ENCODE measurements at places on chromosomes 2 and 18.

GRCh38 chr2:162929571-162929970 lies 91.0 kb upstream of the KCNH7 start:
- DNase-seq = no peak

DNA sequence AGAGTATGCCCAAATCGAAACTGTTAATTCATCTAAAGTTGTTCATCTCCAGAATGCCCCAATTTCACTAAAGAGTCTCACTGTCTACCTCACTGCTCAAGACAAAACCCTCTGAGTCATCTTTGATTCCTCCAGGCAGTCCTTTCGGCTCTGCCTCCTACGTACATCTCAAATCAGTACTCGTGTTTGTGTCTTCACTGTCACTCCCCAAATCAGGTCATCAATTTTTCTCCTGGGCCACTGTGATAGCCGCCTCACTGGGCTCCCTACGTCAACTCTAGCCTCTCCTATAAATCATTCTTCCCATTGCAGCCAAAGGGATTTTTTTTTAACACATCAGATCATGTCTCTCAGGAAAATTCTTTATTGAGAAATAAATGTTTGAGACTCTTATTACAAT lies 42.1 kb upstream of the TTC39C start:
- no peak for DNase-seq

DNA sequence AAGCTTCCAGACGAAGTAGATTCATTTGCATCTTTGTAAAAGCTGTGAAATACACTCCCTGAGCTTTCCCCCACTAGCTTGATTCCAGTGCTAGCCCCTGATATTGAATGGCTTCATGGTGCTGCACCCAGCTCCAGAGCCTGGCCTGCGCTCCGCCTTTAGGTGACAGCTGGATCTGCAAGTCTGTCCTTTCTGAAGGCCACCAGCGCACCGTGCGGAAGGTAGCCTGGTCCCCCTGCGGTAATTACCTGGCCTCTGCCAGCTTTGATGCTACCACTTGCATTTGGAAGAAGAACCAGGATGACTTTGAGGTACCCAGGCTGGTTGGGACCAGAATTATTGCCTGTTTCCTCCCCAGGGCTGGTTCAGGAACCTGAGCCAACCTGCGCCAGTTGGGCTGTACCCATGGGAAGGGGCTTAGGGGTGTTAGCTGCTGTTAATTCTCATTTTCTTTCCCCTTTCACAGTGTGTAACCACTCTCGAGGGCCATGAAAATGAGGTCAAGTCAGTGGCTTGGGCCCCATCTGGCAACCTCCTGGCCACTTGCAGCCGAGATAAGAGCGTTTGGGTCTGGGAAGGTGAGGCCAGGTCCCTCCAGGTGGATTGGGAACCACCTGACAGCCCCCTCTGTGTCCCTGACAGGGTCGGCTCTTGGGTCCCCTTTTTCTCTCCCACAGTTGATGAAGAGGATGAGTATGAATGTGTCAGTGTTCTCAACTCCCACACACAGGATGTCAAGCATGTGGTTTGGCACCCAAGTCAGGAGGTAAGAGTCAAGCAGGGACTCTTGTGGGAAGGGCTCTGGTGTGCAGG lies 1.3 kb downstream of the CIAO1 start:
- DNase-seq = no peak

- DNase-seq = no peak
These were observed 92.3 kb downstream of the KCTD1 start for GRCh38 chr18:26456070-26456491.

- DNase-seq = peak; percentile 17
These were observed 31.6 kb upstream of the PPP1R1C start for GRCh38 chr2:181953881-181954537.

DNA sequence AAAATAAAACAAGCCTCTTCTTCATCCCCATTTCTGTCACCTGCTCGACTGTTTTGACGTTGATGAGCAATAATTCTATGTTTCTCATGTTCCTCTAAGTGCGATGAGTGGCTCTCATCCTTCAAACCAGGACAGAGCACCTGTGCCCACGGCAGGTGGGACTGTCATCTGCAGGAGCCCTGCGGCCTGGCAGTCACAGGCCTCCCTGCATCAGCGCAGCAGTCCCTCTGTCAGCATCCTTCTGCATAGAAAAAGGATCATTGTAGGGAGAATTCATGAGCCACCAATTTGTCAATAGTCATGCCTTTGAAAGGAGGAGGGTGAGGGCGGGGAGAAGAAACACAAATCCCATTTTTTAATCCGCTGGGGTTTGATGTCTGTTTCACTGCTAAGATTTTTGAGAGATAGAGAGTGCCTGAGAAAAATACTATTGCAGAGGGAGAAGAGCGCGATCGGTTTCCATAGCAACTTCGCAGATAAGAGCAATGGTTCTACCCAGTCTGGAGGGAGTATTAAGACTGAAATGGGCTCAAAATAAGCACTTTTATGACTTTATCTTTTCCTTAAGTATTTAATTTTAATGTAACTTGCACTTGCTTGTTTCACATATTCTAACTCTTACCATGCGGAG lies 234.3 kb upstream of the NCKAP5 start:
- DNase-seq = no peak

All from pulmonary artery endothelial cell (primary cell).